ENCODE measurements at places on chromosomes 1 and 21.

GRCh38 chr1:152718238-152718637 lies 10.3 kb downstream of the LCE4A start:
- no peak for DNase-seq

DNA sequence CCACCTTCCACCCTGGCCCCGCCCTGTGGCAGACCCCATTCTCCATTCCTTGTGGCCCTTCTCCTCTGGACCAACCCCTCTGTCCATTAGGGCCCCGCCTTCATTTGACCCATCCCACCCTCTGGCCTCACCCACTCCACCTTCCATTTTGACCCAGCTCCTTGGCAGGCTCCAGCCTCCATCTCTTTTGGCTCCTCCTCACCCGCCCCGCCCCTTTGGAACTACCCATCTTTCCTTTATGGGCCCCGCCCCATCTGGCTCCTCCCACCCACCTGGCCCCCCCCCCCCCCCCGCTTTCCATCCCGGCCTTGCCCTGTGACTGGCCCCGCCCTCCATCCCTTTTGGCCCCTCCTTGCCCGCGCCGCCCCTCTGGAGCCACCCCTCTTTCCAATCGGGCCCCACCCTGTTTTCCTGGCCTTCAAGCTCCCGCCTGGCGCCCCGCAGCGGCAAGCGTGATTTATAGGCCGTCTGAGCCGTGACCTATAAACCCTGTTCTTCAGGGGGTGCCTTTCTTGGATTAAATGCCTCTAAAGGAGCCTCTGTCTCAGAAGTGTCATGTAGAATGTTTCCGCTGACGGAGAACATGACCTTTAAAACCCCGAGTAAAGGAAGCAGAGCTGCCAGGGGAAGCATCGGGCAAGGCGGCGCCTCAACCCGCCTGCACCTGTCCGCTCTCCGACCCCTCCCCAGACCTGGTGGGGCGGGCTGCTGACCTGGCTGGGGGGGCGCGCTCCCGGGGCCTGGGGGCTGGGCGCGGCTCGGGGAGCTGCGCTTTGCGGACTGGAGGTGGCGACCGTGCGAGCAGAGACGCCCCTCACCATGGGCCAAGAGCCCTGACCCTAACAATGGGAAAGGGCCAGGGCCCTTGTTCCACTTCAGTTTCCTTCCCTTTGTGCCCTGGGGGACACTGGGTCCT lies 178.0 kb downstream of the CAMTA1 start:
- no peak for DNase-seq

DNA sequence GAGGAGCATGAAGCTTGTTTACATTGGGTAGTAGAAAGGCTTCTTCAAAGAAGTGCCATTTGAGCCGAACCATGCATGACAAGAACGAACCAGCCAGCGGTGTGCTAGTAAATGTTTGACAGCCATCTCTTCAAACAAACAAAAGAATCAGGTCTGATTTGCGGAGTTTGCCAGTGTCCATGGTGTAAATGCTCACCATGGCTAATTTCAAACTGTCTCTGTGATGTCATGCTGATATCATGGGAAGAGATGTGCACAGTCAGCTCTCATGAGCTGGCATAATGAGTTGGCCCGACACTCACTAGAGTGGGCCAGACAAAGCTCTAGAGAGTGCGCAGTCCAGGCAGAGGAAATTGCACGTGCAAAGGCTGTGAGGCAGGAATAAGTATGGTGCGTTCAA lies 101.1 kb downstream of the KAZN start:
- DNase-seq = no peak

- no peak for DNase-seq
Observed at GRCh38 chr1:55331351-55331750, 116.2 kb upstream of the USP24 start.

- no peak for DNase-seq
Observed at GRCh38 chr1:16141573-16142336, 14.1 kb downstream of the EPHA2 start.

DNA sequence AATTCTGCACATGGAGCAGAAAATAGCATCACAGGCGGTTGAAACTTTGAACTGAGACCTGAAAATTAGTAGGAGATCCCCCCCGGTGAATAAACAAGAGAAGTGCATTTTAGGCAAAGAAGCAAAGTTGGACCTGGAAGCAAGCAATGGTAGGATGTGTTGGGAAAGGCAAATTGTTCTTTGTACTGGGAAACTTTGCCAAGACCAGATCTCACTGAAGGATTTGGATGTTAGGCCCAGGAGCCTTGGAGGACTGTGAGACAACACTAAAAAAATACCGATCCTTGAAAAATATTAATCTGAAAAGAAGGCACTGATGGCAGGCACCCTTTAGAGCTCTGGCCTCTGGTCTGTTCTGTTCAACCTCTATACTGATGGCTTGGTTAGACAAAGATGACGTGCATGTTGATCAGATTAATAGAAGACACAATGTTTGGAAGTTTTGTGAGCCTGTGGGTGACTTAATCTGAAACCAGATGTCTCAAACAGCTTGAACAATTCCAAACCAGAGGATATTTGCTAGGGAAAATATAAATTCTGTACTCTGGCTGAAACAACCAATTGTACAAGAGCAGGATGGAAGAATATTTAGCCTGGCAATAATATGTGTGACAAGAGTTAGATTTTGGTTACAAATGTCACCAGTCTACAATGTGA lies 108.4 kb downstream of the ROR1 start:
- DNase-seq = peak; percentile 24
